ENCODE measurements at places on chromosomes 1 and 21.

- DNase-seq, result no peak
Observed at GRCh38 chr1:159430985-159431384, 1.0 kb upstream of the OR10J4 start.

DNA sequence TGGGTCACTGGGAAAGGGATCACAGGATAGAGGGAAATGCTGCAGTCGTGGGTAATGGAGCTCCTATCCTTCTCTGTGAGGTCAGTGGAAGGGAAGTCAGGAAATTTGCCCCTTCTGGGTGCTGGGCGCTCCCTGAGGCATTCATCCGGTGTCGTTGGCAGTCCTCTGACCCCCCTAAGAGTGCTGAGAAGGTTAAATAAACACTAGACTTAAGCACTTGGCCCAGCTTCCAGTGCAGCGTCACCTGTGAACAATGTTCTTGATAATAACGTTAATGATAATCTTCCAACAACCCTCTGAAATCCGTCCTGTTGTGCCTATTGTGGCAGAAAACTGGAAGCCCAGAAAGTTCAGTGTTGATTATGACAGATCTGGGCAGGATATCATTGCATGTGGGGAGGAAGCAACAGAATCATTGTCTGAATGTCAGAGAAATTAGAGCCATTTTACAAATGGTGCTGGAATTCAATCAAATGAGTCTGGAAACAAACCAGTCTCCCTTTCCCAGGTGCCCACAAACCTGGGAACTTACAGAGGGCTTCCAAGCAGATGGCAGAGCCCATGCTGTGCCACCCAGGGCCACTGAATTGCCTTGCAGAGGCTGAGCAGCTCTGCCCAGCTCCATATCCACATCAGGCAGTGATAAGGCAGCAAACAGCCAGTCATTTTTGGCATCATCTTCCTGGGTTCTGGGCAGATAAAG, 216.8 kb downstream of the KAZN start:
- no peak for DNase-seq

GRCh38 chr1:44591381-44591780, 82.9 kb downstream of the TMEM53 start:
- DNase-seq, result no peak

DNA sequence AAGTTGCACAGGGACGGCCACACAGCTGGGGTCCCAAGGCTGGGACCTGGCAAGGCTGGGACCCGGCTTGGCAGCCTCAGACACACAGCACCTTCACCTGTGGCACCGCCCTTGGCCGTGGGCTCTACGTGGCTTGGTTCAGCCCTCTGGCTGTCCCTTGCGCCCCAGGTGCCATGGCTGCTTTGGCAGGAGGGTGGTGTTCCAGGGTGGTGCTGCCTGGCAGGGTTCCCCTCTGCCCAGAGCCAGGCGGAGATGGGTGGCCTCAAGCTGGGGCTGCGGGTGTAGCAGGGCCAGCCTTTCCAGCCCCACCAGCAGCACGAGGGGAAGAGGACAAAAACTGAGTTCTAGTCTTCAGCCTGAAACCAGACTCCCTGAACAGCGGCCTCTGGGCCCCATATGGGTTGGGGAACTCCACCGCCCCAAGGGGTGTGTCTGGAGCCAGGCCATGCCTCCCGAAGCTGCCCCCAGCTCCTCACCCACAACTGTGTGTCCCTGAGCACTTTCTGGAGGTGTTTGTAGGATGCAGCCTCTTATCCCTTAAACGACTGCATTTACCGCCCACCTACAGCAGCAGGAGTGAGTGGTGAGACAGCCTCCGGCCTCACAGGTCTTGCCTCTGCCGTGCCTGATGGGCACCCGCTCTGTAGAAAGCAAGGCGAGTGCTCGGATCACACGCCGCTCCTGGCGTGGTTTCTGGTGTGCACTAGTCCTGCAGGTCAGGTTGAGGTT, 92.3 kb downstream of the PDE9A start:
- DNase-seq, result no peak

DNA sequence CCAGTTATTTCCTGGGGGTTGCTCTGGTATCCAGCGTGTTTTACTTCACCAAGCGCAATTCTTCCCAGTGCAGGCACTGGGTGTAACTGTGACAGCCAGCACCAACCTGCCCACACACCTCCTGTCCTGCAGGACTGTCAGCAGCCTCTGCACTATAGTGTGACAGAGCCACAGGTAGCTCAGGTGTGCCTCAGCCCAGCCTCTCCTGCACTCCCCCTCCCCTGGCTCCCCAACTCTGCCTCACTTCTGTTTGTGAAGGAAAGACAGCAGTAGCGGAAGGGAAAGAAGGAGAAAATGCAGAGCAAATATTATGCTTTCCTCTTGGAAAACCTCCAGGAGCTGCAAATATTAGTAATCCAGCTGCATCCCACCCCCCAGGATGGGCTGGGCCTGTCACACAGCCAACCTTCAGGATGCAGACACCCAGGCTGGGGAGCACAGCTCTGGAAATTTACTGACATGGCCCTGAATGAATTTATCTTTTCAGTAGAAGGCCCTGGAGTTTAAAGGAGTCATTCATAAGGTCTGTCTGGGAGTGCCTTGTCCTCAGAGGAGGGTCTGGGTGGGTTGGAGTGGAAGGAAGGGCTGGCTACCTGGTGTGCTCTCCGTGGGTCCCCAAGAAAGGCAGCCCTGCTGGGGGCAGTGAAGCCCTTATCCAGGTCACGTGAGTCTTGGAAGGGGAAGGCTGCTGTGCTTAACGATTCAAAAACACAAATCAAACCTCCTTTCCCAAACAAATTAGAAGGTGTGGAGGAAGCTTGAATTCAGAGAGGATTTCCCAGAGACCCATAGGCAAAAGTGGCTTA, 20.9 kb downstream of the CAPN2 start:
- DNase-seq, result peak; percentile 69

GRCh38 chr1:184387476-184388318, 868 bp downstream of the C1orf21 start:
- DNase-seq, result no peak

DNA sequence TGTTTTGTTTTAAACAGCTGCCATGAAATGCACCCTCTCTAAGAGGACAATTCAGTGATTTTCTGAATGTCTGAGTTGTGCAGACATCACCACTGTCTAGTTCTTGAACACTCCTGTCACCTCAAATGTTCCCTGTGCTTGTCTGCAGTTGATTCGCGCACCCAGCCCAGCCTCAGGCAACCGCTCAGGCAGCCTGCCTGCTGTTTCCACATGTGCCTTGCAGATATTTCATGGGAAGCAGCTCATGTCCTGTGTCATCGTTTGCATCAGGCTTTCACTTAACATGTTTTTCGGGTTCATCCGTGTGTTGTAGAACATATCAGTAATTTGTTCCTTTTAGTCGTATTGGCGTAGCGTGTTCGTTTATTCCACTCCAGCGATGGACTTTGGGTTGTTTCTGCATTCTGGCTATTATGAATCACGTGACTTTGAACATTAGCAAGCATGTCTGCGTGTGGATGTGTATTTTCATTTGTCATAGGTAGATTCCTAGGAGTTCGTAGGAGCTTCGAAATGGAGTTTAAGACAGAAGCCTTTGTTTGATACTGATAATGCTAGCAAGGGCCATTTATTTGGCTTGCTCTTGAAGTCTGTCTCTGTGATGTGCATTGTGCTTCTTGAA, 12.1 kb downstream of the ADARB1 start:
- no peak for DNase-seq

- DNase-seq, result no peak
Observed at GRCh38 chr21:36249576-36250422, 70.2 kb upstream of the MORC3 start.

GRCh38 chr1:193538003-193538354, 351.6 kb upstream of the B3GALT2 start:
- no peak for DNase-seq

DNA sequence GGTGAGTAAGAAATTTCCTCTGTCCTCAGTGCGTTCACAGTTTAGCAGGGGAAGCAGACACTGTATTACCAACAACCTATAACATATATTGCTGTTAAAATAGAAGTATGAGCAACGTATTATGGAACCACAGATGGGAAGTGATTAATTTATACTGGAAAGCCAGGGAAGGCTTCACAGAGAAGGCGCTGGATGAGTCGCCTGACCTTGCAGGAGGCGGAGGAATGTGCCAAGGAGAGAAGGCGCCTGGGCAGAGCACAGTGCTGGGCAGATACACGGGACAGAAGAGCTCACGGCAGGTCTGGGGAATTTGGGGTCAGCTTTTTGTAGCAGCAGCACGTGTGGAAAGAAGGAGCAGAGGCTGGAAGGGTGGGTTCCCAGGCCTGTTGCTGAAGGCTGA, 116.3 kb downstream of the DHRS3 start:
- DNase-seq, result peak; percentile 84

DNA sequence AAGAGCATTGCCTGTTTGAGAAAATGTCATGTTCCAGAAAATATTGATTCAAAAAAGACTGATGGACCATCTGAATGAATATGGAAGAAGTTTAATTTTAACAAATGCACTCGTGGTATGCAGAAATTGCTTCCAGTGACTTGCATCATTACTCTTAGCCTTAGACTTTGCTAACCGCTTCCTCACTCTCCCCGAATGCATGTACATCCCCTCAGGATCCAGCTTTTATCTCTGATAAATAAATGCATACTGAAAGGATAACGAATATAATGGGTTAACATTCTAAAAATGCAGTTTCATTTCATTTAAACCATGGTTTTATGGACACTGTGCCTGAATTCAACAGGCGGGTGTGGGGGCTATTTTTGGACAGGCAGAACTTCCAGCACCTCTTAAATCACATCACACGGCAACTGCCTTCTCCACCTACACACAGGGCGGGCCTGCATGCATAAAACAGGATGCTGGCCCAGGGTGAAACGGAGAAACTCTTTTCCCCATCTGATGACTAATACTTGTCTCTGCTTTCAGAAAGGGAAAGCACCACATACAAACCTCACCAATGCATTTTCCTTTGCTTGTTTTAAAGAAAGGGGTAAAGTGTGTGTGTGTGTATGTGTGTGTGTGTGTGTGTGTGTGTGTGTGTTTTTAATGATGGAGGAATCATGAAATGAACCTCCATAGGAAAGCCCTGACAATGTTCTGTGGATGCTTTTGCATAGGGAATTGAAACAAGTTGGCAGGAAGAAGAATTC, 48.7 kb downstream of the SPAG17 start:
- peak; percentile 94 for DNase-seq

DNA sequence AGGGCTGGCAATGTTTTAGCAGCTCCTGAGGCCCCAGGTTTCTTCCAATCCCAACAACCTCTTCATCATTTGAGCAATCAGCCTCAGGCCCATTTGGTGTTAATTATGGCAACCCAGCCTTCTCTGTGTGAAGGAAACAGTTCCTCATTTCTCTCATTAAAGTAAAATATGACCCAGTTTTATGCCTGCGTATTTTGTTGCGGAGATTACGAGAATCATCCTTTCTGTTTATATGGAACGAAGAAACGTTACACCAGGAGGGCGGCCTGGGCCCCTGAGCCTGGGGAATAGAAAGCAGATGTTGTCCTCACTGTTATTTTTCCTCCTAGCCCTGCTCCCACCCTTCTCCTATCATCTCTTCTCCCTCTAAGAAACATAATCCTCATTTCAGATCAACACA, 332.2 kb upstream of the USP24 start:
- peak; percentile 71 for DNase-seq

DNA sequence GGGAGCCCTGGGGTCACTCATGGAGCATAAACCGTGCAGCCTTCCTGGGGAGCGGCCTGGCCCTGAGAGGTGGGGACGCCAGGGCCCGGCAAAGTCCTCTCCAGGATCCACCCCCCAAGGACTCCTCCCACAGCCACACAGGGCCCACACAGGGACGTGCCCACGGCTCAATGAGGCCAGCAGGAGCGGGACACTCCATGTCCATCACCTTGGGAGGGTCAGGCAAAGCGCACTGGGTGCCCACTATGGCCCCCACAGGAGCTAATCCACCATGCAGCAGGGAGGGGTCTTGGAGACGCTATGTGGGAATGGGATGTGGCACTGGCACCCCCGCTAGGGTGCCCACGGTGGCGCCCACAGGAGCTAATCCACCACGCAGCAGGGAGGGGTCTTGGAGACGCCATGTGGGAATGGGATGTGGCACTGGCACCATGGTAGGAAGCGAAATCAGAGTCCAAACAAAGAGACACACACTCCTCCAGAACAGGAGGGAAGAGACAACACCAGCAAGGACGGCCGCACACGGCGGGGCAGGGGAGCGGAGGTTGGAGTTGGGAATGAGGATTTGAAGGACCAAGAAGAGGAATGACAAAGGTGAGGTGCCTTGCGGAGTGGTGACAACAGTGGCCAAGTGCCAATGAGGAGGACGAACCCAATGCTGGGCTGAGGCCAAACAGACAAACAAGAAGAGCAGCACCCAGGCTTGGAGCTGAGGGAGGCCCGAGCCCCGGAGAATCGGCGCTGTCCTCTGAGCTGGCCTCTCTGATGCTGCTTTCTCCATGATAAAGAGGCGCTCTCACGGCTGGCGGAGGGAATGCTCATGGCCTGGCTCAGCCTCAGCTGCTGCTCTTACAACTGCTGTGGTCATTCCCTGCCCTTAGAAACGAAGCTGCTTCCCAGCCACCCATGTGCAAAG, 18.1 kb upstream of the SLC19A1 start:
- no peak for DNase-seq

DNA sequence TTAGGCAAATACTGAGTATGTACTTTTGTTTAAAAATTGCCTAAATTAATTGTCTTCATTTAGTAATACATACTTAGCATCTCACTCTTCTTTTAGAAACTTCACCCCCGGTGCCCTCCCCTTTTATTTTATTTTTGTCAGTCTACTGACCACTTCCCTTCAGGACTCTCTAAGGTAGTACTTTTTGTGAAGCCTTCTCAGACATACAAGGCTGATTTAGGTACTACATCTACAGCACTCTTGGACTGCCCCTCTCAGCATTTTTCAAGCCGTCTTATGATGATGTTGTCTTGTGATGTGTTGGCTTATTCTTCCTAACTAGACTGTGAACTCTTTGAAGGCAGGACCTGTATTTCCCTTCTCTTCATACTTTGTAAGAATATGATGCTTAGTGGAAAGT, 24.7 kb downstream of the RPS6KC1 start:
- DNase-seq, result no peak

GRCh38 chr1:105700723-105701122, 1355.8 kb upstream of the PRMT6 start:
- DNase-seq, result no peak

DNA sequence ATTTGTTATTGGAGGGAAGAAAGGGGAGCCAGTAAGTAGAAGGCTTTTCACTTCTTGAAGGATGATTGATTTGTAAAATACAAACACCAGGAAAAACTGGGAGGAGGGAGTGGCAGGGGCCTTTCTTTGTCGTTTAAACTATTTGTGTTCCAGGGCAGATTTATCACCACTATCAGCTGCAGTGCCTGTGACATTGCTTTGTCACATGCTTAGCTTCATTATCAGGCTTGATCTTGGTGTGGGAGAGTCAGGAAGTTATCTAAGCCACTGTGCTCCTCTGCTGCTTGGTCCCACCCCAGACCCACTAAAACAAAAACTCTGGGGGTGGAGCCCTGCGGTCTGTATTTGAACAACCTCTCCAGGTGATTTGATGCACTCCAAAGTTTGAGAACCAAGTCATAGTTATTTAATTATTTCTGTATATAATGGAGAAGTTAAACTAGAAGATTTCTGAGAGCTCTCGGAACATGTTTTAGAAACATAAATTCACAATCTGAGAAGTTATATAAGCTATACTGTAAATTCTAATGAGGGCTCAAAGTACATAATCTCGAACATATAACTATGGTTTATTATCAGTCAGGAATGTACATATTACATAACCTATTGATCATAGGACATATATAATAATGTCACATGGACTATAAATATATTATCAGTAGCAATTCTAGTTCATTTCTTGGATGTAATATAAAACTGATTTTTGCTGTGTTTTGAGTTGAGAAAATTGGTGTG, 87.9 kb downstream of the CDC14A start:
- DNase-seq, result no peak
